NCI-H1105 treated with DMSO at 0.1 percent for 48 hours (cell line): ENCODE measurements at places on chromosomes 7 and 10.
A peak's percentile ranks its signal among the peaks of the same experiment; 100 is the strongest.

GRCh38 chr10:5841965-5842364 lies 28.7 kb upstream of the GDI2 start:
- DNase-seq = no peak

DNA sequence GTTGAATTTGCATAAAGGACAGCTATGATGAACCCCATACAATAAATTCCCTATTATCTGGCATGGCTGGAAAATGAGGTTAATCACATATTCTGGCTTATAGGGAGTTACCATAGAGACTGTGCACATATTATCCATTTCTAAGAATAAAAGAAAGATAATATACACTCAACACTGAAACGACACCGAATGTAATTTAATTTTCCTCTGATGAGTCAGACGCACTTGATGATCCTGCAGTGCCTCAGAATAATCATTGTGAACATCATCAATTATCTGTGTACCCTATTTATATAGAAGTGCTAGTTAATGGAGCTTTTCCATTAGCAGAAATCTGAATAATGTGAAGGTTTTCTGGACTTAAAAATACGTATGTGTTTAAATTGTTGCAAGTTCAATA lies 60.2 kb downstream of the SGCE start:
- no peak for DNase-seq

DNA sequence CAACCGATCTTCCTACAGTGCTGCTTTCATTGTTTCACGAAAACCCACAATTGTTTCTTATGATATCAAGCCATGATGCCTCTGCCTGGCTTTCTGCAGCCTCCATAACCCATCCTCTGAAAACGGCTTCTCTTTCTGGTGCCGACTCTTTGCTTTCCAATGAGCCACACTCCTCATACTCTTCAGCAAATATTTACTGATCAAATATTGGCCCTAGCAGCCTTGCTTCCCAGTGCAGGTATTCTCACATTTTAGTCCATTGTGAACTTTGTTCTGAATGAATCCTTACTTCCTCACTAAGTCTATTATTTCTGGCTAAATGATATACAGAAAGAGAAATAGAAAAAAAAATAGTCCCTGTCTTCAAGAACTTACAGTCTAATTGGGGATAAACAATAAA lies 35.5 kb downstream of the LAMB1 start:
- no peak for DNase-seq

DNA sequence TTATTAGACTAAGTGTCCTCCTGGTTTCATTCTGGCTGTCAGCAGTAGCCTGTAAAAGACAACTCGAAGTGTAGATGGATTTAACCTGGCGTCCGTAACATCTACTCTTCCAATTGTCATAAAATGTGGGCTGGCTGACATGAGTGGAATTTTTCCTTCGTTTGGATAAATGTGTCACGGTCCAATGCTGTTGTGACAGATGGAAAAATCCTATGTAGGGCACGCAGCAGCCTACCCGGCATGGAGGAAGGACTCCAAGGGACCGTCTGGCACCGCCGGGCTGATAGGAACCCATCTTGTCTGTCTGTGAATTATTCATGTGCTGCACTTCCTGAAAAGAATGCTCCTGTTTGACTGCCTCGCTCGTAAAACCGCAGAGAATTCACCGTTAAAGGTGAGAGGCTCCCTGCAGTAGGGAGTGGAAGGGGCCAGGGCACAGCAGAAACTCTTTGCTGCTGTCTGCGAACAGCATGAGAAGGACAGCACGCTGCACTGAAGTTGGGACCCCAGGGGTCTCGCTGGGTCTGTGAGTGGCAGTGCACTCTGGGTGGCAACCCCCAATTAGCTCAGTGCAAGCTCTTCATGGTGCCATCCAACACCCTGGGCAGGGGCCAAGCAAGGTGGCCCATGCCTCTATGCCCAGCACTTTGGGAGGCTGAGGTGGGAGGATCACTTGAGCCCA lies 1.6 kb upstream of the ORAI2 start:
- peak; percentile 9 for DNase-seq

DNA sequence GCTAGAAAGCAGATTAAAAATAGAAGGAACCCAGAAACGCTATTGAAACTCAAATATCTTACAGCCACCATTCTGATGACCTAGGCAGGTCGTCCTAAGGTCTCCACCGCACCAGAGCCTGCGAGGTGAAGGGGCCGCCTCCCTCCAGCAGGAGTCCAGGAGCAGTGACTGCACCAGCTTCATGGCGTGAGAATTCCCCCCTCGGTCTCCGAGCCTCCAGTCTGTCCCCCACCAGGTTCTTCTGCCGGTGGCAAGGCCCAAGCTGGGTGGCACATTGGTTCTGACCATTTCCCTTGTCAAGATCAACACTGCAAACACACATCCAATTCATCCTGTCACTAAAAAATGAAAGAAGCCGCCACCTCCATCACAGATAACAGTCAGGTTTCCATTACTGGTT lies 98.7 kb downstream of the DIP2C start:
- no peak for DNase-seq

DNA sequence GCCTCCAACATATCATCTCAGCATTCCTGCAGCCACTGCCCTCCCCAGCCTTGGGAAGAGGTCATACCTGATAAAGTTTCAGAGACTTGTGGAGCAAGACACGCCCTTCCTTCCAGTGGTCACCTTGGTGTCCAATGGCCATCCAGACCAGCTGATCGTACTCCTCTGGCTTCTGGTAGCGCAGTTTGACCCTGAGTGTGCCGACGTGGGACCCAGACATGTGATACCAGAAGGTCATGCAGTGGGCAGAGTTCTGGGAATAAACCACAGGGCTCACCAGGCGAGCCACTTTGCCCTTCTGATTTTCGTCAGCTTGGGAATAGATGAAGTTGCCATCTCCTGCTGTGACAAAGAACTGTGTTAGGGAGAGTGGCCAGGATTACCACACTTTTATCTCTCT lies 148.3 kb downstream of the NRP1 start:
- no peak for DNase-seq

- DNase-seq = peak; percentile 77
Measured at GRCh38 chr7:12458520-12459131, 55.0 kb upstream of the VWDE start.

- peak; percentile 15 for DNase-seq
Measured at GRCh38 chr10:89213191-89213808, 6.2 kb upstream of the CH25H start.

GRCh38 chr10:53361281-53361680 lies 588.7 kb upstream of the MBL2 start:
- DNase-seq = no peak

GRCh38 chr10:132910901-132911785 lies 31.2 kb downstream of the CFAP46 start:
- DNase-seq = no peak

GRCh38 chr7:24361001-24361400 lies 77.0 kb downstream of the NPY start:
- DNase-seq = no peak

DNA sequence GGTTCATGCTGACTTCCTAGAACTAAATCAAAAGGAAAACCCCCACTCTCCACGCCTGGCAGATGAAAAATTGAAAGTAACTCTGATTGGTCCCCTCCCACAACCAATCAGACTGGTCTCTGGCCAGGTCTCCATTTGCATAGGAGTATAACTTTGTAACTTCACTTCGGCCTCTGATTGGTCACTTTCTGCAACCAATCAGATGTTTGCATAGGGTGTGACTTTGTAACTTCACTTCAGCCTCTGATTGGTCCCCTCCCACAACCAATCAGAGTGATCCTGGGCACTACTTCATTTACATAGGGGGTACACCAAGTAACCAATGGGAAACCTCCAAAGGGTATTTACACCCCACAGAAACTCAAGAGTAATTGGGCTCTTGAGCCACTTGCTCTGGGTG lies 306.6 kb upstream of the PFKP start:
- no peak for DNase-seq

- peak; percentile 75 for DNase-seq
Measured at GRCh38 chr10:74932648-74933047, 106.2 kb downstream of the KAT6B start.

DNA sequence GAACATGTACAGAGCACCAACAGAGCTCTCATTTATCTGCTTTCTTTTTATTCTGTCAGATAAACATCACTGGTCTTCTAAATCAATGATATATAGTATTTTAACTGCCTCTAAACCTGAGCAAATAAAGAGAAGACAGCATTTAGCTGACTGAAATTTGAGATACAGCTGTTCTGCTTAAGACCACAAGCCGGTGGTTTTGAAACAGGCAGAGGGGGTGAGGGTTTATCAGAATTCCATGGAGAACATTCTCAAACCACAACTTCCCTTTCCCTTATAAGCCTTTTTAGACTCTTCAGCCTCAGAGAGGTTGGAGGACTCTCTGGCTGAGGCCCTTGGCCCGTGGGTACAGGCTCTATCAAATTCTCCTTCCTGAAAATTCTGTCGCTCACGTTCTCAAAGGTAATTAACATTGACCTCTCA lies 87.4 kb upstream of the RSU1 start:
- DNase-seq = no peak

- no peak for DNase-seq
Measured at GRCh38 chr7:76316984-76317781, 14.7 kb downstream of the HSPB1 start.

DNA sequence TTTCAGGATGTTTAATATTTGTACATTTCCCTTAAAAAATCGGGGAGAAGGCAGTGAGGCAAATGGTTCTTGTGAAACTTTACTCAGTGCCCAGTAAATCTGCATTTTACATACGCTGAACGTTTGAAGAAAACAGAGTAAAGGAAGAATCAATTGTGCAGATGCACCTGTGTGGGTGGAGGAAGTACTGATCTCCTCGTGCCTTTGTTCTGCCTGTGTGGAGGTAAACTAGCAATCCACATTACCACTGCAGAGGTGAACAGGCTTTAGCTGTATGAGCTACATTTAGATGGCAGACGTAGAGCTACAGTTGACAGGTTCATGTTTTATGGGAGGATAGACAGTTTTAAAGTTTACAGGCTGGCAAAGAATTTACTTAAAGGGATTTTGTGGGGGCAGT lies 62.7 kb upstream of the VIPR2 start:
- no peak for DNase-seq

DNA sequence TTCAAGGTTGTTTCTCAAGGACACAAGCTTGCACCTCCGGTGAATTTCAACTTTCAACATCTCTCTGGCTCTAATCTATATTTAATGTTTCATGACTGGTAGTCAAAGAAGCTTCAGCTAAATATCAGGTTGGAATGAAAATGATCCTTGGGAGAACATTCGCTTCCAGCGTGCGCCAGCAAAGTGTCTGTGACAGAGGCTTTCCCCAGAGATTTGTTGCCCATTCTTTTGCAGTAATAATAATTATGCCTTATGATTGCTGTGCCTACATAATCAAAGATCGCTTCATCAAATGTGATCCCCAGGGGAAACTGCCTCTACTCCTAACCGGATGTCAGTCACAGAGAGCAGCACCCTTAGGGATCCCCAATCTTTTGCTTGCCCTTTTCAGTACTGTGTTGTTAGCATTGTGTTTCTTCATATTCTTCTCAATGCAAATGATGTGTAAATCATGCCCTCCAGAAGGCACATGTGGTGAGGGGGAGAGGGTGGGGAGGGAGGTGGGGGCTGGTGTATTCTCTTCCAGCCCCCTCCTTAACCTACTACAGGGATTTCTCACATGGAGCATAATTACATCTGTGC lies 30.5 kb downstream of the FZD1 start:
- DNase-seq = no peak
